ENCODE measurements at places on chromosomes 3 and 15.

DNA sequence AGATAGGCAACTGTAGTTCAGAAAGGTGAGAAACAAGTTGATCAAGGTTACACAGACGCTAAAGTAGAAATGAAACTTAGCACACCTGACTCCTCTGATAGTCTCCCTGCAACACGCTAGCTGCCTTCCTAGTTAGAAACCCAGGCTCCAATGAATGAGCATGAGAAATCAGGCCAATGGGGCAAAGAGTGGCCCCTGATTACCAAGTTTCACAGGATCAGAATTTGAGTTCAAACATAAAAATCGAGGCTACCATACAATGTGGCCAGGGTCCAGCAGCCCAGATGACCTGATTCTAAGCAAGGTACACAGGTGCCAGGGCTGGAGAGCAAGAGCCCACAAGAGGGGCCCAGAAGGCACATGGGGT is 7.7 kb downstream of the PLD1 start:
- DNase-seq, result no peak

GRCh38 chr3:53491276-53491675 is 3.1 kb upstream of the CACNA1D start:
- DNase-seq, result no peak

- no peak for DNase-seq
Observed at GRCh38 chr3:17125738-17126442, 241.1 kb downstream of the PLCL2 start.

DNA sequence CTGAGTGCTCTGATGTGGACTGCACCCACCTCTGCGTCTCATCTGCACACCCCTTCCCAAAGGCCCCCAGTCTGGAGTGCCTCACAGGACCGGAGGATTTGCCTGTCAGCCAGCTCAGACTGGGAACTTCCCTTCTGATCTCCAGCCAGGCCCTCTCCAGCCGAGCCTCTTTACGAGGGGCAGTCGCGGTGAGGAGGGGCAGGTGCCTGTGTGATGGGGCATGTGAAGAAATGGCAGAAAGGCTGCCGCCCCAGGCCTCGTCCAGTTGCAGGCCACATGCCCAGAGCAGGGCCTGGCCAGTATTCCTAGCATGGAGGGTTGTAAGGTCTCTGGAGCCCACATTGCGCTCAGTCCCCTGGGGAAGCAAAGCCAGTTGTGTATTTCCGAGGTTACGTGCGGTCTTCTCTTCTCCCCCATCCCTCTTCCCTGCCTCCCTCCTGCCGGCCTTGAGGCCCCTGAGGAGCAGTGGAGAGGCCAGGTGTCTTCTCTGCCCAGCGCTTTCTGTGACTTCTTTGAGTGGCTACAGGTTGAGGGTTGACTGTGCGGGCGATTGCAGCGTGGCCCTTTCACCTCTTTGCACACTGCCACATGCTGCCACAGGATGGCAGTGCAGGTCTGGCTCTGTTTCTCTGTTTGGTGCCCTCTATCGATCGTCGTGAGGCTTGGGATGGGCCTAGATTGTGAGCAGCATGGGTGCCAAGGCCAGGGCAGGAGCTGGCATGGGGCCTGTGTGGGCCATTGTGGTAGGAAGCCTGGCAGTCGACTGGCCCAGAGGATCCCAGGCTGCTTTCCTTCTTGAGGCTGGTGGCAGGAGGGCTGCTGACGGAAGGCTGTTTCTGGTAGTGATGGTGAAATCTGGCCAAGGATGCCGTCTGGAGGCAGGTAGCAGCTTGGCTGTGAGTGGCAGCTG is 5.3 kb downstream of the CLK3 start:
- DNase-seq, result peak; percentile 77

DNA sequence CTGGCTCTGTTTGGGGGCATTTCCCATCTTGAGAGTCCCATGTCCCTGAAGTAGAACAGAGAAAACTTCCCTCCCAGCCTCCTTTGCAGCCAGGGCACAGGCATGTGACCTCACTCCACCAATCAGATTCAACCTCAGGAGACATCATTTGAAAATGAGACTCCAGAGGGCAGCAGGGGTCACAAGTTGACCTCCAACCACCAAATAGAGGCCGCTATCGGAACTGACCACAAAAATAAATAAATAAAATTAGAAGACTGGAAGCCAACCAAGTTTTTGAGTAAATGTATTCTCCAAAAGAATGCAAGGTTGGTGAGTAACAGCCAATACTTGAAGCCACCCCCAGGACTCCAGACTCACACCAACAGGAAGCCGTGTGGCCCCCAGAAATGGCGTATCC is 106.5 kb downstream of the CHSY1 start:
- no peak for DNase-seq

DNA sequence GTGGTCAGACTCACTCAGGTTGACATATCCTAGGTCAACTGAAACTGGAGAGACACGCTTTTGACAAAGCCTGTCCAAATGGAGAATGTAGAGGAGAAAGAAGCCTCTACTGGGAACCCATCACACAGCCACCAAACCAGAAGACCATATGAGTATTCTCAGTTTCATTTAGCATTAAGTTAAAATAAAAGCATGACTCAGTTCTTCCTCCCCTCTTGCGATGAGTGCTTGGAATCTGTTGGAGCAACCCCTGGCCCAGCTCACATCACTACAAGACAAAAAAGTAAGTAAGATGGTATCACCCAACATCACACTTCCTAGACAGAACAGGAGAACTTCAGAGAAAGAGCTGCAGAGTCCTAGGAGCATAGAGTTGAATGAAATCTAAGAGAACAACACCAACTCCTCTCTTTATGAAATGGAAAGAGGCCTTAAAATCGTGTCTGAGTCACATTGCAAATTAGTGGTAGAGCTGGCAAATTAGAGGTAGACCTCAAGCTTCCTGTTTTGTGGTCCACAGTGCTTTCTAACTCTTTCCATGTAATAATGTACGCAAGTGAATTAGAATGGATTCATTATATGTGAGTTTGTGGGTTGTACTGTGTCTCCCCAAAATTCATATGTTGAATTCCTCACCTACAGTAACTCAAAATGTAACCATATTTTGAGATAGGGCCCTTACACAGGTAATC is 51.2 kb downstream of the FGF12 start:
- DNase-seq, result no peak

DNA sequence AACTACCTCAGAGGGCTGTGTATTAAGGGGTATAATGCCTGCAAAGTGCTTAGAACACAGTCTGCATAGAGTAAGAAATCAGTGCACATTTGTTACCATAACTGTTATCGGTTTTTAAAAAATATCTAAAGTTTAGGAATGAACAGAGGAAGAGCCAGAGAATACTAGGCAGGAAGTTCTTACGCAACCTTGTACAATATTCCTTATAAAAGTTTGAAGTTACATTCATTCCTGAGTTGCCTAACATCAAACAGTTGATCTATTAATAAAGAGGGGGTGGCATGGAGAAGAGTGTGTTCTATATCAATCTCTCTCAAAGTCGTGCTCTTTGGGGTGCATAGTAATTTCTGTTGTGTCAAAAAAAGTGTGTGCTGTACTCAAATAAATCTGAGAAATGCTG is 22.0 kb upstream of the PHLDB2 start:
- no peak for DNase-seq

DNA sequence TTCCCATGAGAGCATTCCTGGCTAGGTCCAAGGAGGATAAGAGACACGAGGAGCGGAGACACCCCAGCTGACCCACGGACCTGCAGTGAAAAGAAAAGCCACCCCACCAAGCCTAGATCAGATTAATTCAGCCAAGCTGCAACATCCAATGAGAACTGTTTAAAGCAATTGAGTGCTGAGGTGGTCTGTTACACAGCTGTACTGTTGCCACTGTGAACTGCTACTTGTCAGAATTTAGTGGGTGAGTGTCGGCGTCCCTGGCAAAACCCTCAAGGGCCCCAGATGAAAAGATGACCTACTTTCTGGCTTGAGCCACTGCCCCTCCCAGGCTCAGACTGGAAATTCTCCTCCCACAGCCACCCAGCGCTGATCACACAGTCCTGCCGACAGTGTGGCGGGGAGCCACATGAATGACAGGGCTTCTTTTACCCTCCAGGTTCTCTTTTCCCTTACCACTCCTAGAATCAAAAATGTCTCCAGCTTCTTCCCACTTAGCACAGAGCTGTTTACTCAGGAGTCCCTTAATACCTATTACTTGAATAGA is 26.4 kb upstream of the KBTBD12 start:
- DNase-seq, result no peak

DNA sequence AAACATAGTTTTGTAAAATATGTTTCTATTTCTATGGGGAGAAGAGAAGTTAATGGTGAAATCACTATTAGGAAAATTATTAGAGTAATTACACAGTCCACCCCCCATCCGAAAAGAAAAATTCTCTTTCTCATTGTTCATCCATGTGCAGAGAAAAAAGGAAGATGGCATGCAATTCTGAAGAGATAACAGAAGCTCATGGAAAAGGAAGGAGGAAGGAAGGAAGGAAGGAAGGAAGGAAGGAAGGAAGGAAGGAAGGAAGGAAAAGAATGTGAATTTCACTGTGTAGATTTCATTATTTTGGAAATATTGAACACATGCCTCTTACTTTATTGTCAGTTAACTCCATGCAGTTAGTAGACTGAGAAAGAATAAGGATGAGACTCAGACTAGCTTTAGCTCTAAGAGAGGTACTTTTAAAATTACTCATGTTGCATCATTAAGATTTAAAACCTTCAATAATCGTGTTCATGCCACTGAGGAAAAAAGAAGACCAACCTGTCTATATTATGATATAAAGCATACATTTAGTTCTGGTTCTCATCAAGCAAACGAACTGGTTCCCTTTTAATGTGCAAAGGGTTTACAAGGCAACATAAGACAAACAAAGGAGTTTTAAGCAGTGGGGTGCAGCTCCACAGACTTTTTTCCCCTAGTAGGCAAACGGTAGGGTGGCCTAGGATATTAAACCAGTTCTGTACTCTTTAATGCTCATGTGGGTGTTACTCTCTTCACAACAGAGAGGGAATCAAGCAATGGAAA is 379.6 kb downstream of the FOXP1 start:
- no peak for DNase-seq

DNA sequence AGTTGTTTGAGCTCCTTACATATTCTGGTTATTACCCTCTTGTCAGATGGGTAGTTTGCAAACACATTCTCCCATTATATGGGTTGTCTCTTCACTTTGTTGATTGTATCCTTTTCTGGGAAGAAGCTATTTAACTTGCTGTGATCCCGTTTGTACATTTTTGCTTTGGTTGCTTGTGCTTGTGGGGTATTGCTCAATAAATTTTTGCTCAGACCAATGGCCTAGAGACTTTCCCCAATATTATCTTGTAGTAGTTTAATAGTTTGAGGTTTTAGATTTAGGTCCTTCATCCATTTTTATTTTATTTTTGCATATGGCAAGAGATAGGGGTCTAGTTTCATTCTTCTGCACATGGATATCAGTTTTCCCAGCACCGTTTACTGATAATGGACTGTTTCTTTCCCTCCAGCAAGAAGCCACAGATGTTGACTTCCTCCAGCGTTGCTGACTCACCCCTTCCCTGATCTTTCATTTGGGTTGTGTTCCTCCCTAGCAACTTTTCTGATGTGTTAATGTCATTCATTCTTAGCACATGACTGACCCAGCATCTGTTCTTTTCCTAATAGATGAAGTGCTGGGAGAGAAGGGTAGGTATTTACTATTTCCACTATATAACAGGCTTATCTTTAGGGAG is 166.7 kb upstream of the SGO1 start:
- no peak for DNase-seq

DNA sequence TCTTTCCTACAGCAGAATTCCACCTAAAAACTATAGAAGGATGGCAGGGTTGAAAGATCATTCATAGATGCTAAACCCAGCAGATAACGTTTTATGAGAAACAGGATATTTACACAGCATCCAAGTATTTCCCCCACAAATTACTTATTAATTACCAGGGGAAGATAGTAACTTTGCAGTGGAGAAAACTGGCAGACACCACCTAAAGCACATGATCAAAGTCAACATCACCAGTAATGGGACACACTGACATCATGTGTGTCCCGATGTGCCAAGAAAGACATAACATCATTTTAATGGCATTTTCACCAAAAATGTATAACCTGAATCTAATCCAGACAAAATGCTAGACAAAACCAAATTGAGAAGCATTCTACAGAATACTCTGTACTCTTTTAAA is 220.4 kb upstream of the THBS1 start:
- no peak for DNase-seq

- no peak for DNase-seq
Observed at GRCh38 chr3:105466495-105467404, 100.0 kb downstream of the ALCAM start.

GRCh38 chr3:46406443-46406787 is 451 bp downstream of the CCR5AS start:
- DNase-seq, result peak; percentile 22

- no peak for DNase-seq
Observed at GRCh38 chr3:159200176-159200575, 398.3 kb downstream of the MFSD1 start.

DNA sequence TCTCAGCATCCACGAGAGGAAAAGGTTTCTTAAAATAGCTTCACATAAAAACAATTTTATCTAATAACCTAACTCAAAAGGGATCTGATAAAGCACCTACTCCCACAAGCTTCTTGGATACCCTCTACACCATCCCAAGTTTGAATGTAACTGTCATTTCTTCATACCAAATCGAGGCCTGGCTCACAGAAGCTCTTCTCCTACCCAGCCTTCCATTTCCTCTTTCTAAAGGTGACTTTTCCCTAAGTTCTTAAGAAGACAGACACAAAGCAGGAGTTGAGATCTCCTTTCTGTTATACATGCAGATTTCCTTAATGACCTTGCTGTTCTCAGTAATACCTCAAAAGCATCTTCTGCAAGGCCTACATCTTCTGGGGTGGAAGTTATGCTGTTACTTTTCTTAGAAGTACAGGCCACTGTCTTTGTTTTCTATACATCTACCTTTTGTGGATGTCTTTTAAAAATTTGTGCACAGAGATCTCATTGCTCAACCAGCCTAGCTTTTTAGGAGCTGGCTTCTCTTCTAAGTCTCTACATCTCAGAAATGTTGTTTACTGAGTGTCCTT is 3.4 kb upstream of the LRRIQ4 start:
- DNase-seq, result no peak

DNA sequence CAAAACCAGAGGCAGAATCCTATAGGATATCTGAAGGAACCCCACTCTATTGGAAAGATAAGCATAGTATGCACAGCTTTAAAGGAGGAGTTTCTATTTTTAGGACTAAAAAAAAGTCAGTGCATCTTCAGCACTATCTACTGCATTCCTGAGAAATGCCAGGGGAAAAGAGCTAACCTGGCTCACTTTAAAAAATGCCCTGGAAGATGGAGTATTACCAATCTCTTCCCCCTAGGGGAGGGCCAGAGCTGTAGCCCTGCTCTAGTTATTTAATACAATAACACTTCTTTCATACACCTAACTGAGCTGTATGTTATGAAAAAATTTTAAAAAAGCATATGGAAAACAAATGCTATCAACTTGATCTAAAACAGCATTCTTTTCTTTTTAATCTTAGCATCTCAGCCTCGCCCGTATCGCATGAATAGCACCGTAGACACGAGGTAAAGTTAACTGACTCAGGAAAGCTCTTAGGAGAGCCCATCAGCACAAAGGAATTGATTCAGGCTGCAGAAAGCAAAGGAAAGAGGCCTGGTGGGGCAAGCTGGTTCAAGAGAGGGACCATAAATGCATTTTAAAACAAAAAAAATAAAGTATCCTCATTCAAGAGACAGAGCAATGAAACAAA is 50.2 kb downstream of the TGM4 start:
- DNase-seq, result no peak

Measured in CD4-positive, alpha-beta T cell treated with Interleukin-4 for 4 hours (primary cell).